ENCODE measurements at places on chromosomes 12 and 14.
A peak's percentile ranks its signal among the peaks of the same experiment; 100 is the strongest.

DNA sequence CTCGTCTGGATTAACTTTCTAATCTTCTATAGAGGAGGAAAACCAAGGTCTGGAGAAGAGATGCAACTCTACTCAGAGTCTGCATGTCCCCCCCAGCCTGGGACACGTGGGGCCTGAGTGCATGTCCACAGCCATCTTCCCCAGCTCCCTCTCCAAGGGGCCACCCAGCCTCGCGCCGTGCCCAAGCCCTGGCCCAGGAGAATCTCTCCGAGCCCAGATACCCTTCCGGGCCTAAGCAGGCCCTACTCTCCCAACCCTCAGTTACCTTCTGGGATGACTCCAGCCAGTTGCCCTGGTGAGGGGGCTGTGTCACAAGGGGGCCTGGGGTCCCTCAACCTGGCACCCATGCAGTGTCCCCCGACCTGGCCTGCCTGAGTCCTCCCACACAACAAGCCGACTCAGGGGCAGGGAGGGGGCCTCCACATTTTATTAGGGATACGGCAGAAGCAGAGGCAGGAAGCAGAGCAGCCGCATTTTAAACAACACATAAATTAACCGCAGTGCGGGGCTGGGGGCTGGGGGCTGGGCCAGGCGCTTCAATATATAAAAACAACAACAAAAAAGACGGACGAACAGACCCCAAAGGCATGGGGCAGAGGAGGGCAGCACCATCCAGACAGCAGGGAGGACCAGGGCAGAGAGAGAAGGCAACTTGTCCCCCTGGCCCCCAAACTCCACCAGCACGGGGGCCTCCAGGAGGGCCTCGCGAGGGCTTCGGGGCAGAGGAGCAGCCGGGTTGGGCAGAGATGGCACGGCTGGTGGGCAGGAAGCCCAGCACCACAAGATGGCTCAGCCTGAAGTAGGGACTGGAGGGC is 37.3 kb downstream of the NCKAP5L start:
- no peak for DNase-seq

GRCh38 chr14:99931308-99931707 is 133.9 kb upstream of the EVL start:
- no peak for DNase-seq

- DNase-seq = no peak
These were observed 1.4 kb downstream of the TMTC1 start for GRCh38 chr12:29782285-29782870.

DNA sequence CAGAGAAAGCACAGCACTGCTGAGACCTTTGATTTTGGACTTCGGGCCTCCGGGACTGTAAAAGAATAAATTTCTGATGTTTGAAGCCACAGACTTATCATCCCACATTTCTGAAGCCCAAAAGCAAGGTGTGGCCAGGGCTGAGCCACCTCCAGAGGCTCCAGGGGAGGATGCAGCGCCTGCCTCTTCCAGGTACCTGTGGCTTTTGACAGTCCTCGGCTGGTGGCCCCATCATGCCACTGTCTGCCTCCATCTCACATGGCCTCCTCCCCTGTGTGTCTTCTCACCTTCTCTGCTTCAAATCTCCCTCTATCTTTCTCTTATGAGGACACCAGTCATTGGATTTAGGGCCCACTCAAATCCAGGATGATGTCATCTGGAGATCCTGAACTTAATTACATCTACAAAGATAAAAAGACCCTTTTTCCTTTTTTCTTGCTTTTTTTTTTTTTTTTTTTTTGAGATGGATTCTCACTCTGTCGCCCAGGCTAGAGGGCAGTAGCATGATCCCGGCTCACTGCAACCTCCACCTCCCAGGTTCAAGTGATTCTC is 15.4 kb downstream of the GSC start:
- no peak for DNase-seq

- no peak for DNase-seq
These were observed 2.0 kb downstream of the SIX1 start for GRCh38 chr14:60647081-60647836.

GRCh38 chr12:42166501-42166900 is 21.8 kb upstream of the GXYLT1 start:
- DNase-seq = no peak

GRCh38 chr14:79602045-79602444 is 609.3 kb downstream of the DIO2 start:
- no peak for DNase-seq

DNA sequence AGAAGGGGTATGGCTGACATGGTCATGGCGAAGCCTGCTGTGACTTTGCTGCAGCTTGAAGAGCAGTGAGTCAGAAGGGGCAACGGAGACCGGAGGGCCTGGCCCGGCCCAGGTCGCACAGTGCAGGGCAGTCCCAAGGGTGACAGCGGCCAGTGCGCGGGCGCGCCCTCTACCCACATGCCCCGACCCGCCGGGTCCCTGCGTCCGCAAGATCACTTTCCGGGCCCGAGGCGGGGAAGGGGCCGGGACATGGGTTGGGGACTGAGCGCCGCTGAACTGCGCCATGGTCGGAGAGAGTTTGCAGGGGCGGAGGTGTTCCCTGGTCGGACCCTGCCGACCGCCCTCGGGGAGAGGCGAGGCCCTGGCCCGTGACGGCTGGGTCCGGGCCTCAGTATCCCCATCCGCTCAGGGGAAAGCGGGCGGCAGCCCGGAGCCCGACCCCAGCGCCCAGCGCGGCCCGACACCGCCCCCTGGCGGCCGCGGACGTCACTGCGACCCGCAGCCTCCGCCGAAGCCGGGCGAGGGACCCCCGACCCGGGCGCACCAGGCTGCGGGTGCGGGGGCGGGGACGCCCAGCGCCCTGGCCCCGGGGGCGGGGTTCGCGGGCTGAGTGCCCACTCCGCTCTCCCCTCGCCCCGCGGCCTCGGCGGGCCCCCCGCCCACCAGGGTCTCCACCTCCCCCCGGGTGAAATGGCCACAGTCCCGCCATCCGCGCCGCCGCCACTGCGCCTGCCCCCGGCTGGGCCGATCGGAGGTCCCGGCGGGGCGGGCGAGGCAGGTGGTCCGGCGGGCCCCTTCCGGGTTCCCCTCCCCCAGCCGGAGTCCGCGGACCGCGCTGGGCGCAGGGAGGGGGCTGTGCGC is 7.2 kb upstream of the ANKRD9 start:
- peak; percentile 42 for DNase-seq
